ENCODE measurements at places on chromosomes 3 and 15. TPM values are rescaled to one million over a fixed set of nuclear protein-coding genes. Genes with fewer than 3 reads are reported as not detected.
A peak's percentile ranks its signal among the peaks of the same experiment; 100 is the strongest.

The SLC4A7 gene
- 50.0 TPM for total RNA-seq

The IL20RB gene
- total RNA-seq, result 1.6 TPM

The KCNMB3 gene
- total RNA-seq, result 10.3 TPM

The DZIP1L gene
- 110 TPM for total RNA-seq

The LSAMP gene
- 1.9 TPM for total RNA-seq

The POLR2M gene
- total RNA-seq, result 199 TPM

DNA sequence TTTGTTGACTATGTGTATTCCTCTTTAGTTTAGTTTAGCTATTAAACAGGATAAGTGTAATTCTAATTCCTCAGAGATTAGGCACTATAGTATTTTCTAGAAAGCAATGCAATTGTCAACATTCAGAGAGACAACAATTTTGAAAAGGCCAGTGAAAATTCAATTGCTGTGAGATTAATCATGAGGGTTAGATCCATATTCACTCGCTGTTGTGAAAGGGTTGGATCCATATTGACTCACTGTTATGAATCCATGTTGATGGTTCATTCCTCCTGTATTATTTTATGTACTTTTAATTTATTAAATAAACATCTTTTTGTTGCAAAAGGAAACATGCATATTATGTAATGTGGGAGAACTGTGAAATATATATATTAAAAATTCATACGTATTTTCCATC, 641 bp downstream of the TRAT1 start:
- DNase-seq, result no peak
- H3K4me1 ChIP-seq, result no peaks in the 10 kb centered on the region
- H3K4me3 ChIP-seq, result no peak overlapping the region
- H3K27me3 ChIP-seq, result no peaks in the 10 kb centered on the region
- H3K27ac ChIP-seq, result no peak overlapping the region

DNA sequence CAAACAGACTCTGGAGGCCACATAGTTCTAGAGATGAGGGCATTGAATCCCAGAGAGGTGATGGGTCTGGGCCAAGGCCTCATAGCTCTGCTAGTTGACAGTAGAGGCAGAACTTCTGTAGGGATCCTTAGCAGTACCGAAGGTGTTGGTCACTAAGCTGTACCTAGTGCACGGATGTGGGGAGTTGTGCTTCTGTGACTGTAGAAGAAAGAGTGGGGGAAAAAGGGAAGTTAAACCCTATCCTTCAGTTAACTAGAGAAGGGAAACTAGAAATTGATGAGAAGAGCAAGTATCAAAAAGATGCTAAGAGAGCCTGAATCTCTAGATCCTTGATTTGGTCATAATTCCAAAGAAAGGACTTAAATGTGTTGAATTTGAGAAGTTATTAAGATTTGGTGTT, 186.7 kb downstream of the NFKBIZ start:
- no peaks in the 10 kb centered on the region for H3K36me3 ChIP-seq
- DNase-seq, result no peak
- no peak overlapping the region for H3K4me3 ChIP-seq

GRCh38 chr3:58000306-58001085, 7.7 kb upstream of the FLNB start:
- H3K4me3 ChIP-seq, result no peak overlapping the region
- no peak overlapping the region for H3K27ac ChIP-seq
- no peaks in the 10 kb centered on the region for H3K36me3 ChIP-seq
- peaks cover 11% of the 10 kb centered on the region for H3K4me1 ChIP-seq
- DNase-seq, result no peak

DNA sequence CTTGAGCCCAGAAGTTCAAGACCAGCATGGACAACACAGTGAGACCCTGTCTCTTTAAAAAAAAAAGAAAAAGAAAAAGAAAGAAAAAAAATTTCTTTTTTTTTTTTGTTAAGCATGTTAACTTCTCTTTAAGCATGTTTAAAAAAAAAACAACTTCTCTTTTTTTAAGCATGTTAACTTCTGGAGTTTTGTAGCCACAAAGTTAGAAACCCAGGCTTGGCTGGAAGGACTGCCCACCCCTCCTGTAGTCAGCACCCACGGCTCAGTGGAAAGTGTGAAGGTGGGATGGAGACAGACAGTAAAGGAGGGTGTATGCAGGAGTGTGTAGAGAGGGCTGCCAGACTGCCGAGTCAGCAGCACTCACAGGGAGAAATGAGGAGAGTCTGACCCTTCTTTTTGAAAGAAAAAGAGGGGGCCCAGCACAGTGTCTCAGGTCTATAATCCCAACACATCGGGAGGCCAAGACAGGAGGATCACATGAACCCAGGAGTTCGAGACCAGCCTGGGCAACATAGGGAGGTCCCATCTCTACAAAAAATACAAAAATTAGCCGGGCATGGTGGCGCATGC, 33.2 kb downstream of the GOLGA8S start:
- H3K36me3 ChIP-seq, result no peaks in the 10 kb centered on the region
- no peaks in the 10 kb centered on the region for H3K4me1 ChIP-seq
- H3K27me3 ChIP-seq, result no peaks in the 10 kb centered on the region
- no peak for DNase-seq
- H3K27ac ChIP-seq, result no peak overlapping the region
- no peak overlapping the region for H3K4me3 ChIP-seq

GRCh38 chr3:121228971-121229370, 316.8 kb downstream of the POLQ start:
- no peak for DNase-seq
- H3K36me3 ChIP-seq, result no peaks in the 10 kb centered on the region
- no peak overlapping the region for H3K4me3 ChIP-seq
- H3K27ac ChIP-seq, result no peak overlapping the region
- no peaks in the 10 kb centered on the region for H3K27me3 ChIP-seq

DNA sequence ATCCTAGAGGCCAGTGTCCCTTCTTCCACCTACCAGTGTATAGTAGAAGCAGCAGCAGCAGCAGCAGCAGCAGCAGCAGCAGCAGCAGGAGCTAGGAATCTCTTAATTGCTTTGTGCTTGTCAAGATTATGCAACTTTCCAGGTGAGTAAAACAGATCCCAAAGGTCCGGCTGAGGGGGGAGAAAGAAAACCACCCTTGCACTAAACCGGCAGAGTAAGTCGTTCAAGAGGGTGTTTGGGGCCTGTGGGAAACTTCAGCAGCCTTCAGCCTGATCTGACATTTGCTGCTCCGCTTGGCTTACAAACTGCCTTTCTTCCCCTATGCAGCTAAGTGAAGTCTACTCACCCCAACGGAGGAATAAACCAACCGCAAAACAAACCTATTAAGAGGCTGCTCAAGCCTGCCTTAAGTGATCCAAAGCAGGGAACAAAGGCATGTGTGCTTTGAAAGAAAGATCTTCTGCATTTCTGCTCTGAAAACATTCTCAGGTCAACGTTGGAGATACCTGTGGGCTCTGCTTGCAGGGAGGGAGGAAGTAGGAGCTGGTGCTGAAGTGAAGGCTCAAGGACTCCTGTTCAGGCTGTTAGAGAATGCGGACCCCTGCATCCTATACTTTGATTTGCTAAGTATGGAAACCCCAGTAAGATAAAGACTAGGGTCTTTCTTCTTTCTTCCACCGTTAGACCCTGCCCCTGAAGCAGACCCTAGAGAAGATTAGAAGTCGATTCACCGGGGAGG, 35.7 kb upstream of the DLG1 start:
- no peak for DNase-seq
- H3K36me3 ChIP-seq, result no peaks in the 10 kb centered on the region
- no peaks in the 10 kb centered on the region for H3K27me3 ChIP-seq
- H3K4me3 ChIP-seq, result no peak overlapping the region
- H3K27ac ChIP-seq, result no peak overlapping the region
- no peaks in the 10 kb centered on the region for H3K4me1 ChIP-seq

DNA sequence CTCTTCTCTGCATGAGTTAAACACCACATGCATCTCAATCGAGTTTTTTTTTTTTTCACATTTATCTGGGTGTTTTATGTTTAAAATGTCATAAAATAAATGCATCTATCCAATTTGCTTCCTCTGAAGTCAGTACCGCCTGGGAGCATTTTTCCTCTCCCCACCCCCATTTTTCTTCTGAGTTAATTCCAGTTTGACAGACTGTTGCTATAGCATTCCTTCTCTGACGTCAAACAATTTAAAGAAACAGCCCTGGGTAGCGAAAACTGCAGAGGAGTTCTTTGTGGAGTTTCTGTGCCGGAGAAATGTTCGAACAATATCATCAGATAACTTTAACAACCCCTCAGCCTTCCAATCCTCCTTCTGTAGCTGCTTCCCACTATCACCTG, 900 bp upstream of the GNB4 start:
- H3K27me3 ChIP-seq, result no peaks in the 10 kb centered on the region
- peak overlapping the region; percentile 84 for H3K27ac ChIP-seq
- H3K4me1 ChIP-seq, result peaks cover 31% of the 10 kb centered on the region
- DNase-seq, result no peak

DNA sequence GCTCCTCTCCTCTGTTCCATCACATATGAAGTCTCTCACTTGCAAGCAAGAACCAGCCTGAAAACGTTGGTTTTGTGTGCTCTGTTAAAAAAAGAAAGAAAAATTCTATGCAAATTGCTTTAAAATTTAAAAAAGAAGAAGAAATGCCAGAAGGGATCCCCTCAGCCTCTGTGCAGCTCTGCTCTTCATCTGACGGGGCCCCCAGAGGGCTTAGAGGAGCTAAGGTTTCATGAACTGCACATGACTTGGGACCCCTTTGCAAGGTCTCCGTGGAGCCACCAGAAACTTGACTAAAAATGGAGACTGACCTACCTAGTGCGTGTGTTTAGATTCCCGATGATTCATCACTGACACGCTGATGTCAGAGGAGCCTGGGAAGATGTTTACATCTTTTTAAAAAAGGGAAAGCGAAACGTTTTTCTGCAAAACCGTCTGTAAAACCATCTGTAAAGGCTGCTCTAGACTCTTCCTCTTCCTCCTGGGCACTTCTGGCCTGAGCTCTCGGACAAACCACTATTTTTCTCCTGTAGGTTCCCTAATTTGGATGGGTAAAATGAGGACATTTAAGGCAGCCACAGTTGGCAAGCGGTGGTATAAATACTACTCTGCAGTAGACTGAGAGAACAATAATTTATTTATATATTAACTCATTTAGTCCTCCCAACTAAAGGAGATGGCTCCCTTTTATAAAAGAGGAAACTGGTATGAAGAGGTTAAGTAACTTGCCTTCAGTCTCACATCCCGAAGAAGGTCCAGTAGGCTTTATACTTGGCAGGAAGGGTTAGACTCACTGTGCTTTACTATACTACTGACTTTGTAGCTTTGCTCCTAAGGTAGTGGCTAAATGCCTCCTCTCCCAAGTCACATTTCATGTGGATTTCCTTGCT, 67.2 kb upstream of the POLG start:
- no peaks in the 10 kb centered on the region for H3K36me3 ChIP-seq
- H3K27me3 ChIP-seq, result peaks cover 23% of the 10 kb centered on the region
- H3K4me3 ChIP-seq, result peak overlapping the region; percentile 19
- no peak for DNase-seq
- peaks cover 23% of the 10 kb centered on the region for H3K4me1 ChIP-seq

GRCh38 chr3:175940243-175940642, 1081.1 kb downstream of the NAALADL2 start:
- no peaks in the 10 kb centered on the region for H3K36me3 ChIP-seq
- H3K4me1 ChIP-seq, result no peaks in the 10 kb centered on the region

DNA sequence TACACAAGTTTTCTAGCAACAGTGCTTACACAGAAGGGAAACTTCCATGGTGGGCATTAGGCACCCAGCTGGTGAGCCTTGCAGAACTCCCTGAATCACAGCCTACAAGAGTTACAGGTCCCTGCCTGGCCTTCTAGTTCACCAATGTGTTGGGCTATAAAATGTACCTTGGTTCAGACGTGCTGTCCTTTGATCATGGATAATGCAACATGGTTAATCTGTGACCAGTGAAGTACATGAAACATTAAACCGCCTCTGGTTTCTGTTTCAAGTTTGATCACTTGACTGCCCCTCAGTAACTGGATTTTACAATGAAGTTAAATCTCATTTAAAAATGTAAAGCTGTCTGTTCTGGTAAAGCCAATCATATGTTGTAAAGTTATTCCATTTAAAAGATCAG, 51.8 kb downstream of the FMN1 start:
- DNase-seq, result no peak
- no peaks in the 10 kb centered on the region for H3K4me1 ChIP-seq
- H3K4me3 ChIP-seq, result no peak overlapping the region
- no peak overlapping the region for H3K27ac ChIP-seq

DNA sequence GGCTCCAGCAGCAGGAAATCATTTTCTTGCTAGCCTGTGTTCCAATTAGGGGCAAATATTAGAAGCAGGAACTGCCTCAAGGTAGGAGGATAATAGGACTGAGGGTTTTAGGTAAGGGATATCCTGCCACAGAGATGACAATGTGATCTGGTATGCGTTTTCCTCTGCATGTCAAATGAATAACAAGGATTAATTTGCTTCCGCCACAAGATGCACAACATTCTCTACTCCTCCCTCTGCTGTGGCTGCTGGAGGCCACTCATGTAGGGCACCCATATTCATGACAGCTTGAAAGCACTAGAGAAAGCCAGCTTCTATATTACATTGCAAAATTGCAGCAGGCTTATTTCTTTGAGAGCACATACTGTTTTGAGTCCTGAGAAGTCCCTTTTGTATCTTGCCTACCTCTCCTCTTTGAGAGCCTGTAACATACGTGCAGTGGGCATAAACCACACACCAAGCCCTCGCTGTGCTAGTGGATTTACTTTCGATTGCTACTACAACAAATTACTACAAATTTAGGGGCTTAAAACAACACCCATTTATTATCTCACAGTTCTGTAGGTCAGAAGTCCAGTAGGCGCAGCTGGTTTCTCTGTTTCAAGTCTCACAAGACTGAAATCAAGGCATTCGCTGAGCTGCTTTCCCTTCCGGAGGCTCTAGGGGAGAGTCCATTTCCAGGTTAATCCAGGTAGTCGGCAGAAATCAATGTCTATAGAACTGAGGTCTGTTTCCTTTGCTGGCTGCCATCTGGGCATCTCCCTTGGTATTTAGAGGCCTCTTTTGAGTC, 5.9 kb upstream of the CD47 start:
- no peak for DNase-seq
- H3K36me3 ChIP-seq, result no peaks in the 10 kb centered on the region
- H3K4me3 ChIP-seq, result no peak overlapping the region
- H3K4me1 ChIP-seq, result no peaks in the 10 kb centered on the region
- H3K27ac ChIP-seq, result no peak overlapping the region
- no peaks in the 10 kb centered on the region for H3K27me3 ChIP-seq

GRCh38 chr3:171614318-171614921, 154.2 kb upstream of the TNIK start:
- no peak overlapping the region for H3K4me3 ChIP-seq
- peaks cover 3% of the 10 kb centered on the region for H3K36me3 ChIP-seq
- DNase-seq, result no peak
- H3K27ac ChIP-seq, result no peak overlapping the region
- H3K27me3 ChIP-seq, result no peaks in the 10 kb centered on the region
